ENCODE measurements at places on chromosomes 3 and 15. TPM values are rescaled to one million over a fixed set of nuclear protein-coding genes. Genes with fewer than 3 reads are reported as not detected.
A peak's percentile ranks its signal among the peaks of the same experiment; 100 is the strongest.

- H3K27ac ChIP-seq = no peak overlapping the region
- H3K36me3 ChIP-seq = no peaks in the 10 kb centered on the region
- no peaks in the 10 kb centered on the region for H3K4me1 ChIP-seq
These were observed 319.6 kb upstream of the IL12A start for GRCh38 chr3:159668990-159669476.

Gene HIGD2B
- total RNA-seq = not detected

- H3K4me1 ChIP-seq = no peaks in the 10 kb centered on the region
- no peaks in the 10 kb centered on the region for H3K27me3 ChIP-seq
- H3K4me3 ChIP-seq = no peak overlapping the region
- H3K36me3 ChIP-seq = no peaks in the 10 kb centered on the region
- no peak overlapping the region for H3K27ac ChIP-seq
These were observed 252.4 kb downstream of the FHIT start for GRCh38 chr3:60998858-60999257.

DNA sequence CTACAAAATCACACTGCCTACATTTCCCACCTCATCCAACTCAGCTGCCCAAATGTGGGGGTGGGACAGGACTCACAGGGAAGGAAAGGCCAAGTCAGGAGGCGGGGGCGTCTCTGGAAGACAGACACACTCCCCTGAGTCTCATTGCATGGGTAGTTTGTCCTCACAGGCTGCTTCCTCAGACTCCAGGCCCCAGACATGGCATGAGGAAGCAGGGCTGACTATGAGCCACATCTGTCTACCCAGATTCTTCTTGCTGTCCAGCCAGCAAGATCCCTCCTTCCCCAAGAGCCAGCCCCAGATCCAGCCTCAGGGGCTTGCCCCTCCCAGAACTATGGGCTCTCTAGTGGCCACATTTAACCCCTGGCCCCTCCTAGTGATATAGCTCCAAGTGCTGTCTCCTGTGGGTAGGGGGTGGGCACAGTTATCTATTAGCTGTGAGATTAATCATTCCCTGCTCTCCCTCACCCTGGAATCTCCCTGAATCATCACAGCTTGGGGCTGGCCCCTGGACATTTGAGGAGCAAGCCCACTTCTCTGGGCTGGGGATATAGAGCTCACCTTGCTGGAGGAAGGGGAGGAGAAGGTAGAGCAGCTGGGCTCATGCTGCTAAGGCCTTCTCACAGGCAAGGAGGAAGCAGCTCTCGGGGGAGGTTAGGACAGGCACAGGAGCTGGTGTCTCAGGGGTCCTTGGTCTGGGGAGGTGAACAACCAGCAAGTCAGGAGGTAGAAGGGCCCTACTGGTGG, 2.1 kb upstream of the CCDC33 start:
- H3K27me3 ChIP-seq = peaks cover 8% of the 10 kb centered on the region
- no peaks in the 10 kb centered on the region for H3K36me3 ChIP-seq
- H3K4me1 ChIP-seq = no peaks in the 10 kb centered on the region
- H3K27ac ChIP-seq = no peak overlapping the region

- H3K36me3 ChIP-seq = no peaks in the 10 kb centered on the region
- no peaks in the 10 kb centered on the region for H3K27me3 ChIP-seq
- peak overlapping the region; percentile 68 for H3K27ac ChIP-seq
- DNase-seq = no peak
These were observed 915 bp upstream of the CALML4 start for GRCh38 chr15:68205954-68206539.

DNA sequence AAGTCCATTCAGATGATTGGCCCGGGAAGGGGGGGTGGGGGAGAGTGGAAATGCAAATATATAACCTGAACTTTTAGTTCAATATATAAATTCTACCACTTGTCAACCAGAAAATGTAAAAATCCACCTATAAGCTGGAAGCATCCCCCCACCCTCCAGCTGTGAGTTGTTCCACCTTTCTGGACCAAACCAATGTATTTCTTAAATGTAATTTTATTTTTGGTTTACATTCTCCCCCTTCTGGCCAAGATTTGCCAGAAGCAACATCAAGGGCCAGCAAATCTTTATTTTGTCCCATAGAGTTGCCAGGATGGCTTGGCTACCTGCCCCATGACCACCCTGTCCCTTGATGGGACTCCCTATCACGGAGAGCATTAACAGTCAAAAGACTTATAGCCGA, 545.7 kb downstream of the TBL1XR1 start:
- H3K27ac ChIP-seq = no peak overlapping the region
- no peaks in the 10 kb centered on the region for H3K4me1 ChIP-seq
- no peak overlapping the region for H3K4me3 ChIP-seq
- no peak for DNase-seq

- peaks cover 2% of the 10 kb centered on the region for H3K4me1 ChIP-seq
- DNase-seq = no peak
- no peak overlapping the region for H3K4me3 ChIP-seq
- H3K27me3 ChIP-seq = no peaks in the 10 kb centered on the region
- no peak overlapping the region for H3K27ac ChIP-seq
These were observed 46.0 kb downstream of the GALK2 start for GRCh38 chr15:49215768-49216739.

Gene SLC15A2
- 4.4 TPM for total RNA-seq

GRCh38 chr3:192273697-192274010, 453.7 kb downstream of the FGF12 start:
- H3K36me3 ChIP-seq = no peaks in the 10 kb centered on the region
- H3K27ac ChIP-seq = no peak overlapping the region
- no peak overlapping the region for H3K4me3 ChIP-seq
- H3K27me3 ChIP-seq = no peaks in the 10 kb centered on the region
- no peaks in the 10 kb centered on the region for H3K4me1 ChIP-seq

DNA sequence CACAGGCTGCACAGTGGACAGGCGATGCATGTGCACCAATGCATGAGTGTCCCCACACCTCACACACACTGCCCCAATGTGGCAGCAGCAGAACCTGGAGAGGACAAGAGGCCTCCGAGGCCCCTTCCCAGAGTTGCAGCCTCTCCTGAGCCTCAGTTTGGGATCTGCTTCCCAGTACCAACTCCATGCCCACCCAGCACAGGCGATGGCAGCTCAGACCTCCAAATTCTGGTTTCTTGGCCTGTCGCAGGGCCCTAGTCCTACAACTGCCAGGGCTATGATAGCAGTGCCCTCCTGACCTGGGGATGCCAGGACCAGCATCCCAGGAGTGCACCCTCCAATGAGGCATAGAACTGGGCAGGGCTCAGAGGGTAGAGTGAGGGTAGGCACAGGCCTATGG, 19.9 kb downstream of the ADAMTS7 start:
- no peaks in the 10 kb centered on the region for H3K36me3 ChIP-seq
- peaks cover 7% of the 10 kb centered on the region for H3K27me3 ChIP-seq
- H3K4me3 ChIP-seq = no peak overlapping the region
- H3K4me1 ChIP-seq = peaks cover 11% of the 10 kb centered on the region
- DNase-seq = no peak
- H3K27ac ChIP-seq = no peak overlapping the region

Gene RRP9
- 16.8 TPM for total RNA-seq

- no peak overlapping the region for H3K27ac ChIP-seq
- peaks cover 1% of the 10 kb centered on the region for H3K27me3 ChIP-seq
- DNase-seq = no peak
- H3K4me1 ChIP-seq = no peaks in the 10 kb centered on the region
- no peaks in the 10 kb centered on the region for H3K36me3 ChIP-seq
These were observed 36.2 kb upstream of the FNDC3B start for GRCh38 chr3:172003146-172003545.

GRCh38 chr3:182469086-182469485, 324.2 kb upstream of the ATP11B start:
- H3K36me3 ChIP-seq = no peaks in the 10 kb centered on the region
- no peak for DNase-seq
- H3K27ac ChIP-seq = no peak overlapping the region
- H3K4me3 ChIP-seq = no peak overlapping the region

GRCh38 chr3:104879919-104880318, 486.8 kb upstream of the ALCAM start:
- no peak overlapping the region for H3K4me3 ChIP-seq
- no peak overlapping the region for H3K27ac ChIP-seq
- H3K36me3 ChIP-seq = no peaks in the 10 kb centered on the region
- no peaks in the 10 kb centered on the region for H3K27me3 ChIP-seq
- H3K4me1 ChIP-seq = no peaks in the 10 kb centered on the region

Gene DUOX2
- total RNA-seq = not detected

Gene RYR3
- not detected for total RNA-seq

DNA sequence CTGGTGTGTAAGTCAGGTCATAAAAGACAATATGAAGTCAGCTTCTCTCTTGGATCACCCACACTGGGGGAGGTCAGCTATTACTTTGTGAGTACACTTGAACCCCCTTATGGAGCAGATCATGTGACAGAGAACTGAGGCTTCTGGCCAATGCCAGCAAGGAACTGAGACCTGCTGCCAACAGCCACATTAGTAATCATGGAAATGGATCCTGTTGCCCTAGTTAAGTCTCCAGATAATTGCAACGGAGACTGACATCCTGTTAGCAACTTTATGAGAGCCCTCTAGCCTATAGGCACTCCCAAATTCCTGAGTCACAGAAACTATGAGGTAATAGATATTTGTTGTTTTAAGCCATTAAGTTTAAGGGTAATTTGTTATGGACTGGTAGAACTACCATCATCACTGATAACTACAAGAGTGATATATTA, 110.4 kb upstream of the GMNC start:
- H3K27me3 ChIP-seq = no peaks in the 10 kb centered on the region
- no peak overlapping the region for H3K27ac ChIP-seq
- DNase-seq = no peak

DNA sequence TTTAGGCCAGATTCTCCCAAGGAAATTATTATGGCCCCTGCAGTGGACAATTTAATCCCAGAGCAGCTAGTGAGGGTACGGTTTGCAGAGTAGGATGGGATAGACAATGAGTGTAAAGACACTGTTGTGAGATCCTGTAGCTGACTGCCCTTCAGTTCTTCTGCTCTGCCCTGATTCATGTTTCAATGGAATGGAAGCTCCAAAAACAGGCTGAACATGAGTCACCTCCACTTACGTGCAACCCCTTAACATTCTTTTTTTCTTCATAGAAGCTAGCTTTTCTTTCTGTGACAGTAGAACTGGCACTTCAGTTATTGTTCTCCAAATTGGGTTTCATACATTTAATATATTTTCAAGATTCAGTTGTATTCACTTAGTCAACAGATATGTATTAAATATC, 32.1 kb downstream of the CLDN18 start:
- no peaks in the 10 kb centered on the region for H3K4me1 ChIP-seq
- DNase-seq = no peak
- no peak overlapping the region for H3K4me3 ChIP-seq
- no peak overlapping the region for H3K27ac ChIP-seq
- H3K27me3 ChIP-seq = peaks cover 32% of the 10 kb centered on the region

Gene CSPG4
- total RNA-seq = not detected
